ENCODE measurements at places on chromosomes 6 and 20.

- H3K4me1 ChIP-seq, result no peaks in the 10 kb centered on the region
- H3K4me3 ChIP-seq, result no peak overlapping the region
- DNase-seq, result no peak
- H3K36me3 ChIP-seq, result no peaks in the 10 kb centered on the region
These were observed 19.3 kb upstream of the SEC63 start for GRCh38 chr6:107977283-107977682.

DNA sequence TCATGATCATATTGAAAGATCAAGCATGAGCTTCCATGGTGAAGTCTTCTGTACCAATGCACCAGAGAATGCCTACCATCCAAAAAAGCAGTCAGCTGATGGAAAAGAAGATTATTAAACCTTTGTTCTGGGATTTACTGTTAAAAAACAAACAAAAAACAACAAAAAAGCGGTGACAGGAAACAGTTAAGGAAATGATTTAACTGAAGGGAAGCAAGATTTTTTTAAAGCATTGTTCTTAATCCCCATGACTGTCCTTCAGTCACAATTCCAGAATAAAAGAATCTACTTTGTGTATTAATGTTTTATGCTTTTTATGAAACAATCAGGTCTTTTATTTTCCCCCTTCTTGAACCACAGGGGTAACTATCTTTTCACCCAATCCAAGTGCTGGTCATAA, 23.9 kb downstream of the FAM162B start:
- H3K36me3 ChIP-seq, result peaks cover 17% of the 10 kb centered on the region
- no peak overlapping the region for H3K27ac ChIP-seq
- H3K27me3 ChIP-seq, result no peaks in the 10 kb centered on the region
- H3K4me1 ChIP-seq, result no peaks in the 10 kb centered on the region

DNA sequence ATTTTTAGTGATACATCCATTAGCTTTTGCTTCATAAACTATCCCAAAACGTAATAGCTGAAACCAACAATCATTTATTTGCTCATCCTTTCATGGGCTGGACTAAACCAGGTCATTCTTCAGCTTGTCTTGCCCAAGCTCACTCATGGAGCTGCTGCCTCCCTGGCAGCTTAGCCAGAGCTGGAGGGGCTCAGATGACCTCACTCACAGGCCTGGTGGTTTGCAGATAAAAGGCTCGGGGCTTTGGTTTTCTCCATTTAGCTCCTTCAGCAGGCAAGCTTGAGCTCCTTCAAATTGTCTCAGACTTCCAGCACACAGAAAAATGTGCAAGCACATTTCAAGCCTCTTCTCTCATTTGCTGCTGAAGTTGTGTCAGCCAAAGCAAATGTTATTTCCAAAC, 139.1 kb downstream of the BTBD3 start:
- DNase-seq, result no peak
- H3K27ac ChIP-seq, result no peak overlapping the region
- no peak overlapping the region for H3K4me3 ChIP-seq
- H3K36me3 ChIP-seq, result no peaks in the 10 kb centered on the region

- H3K4me3 ChIP-seq, result no peak overlapping the region
- DNase-seq, result no peak
These were observed 17.5 kb downstream of the NRN1 start for GRCh38 chr6:5989141-5989723.

- no peak overlapping the region for H3K27ac ChIP-seq
- no peaks in the 10 kb centered on the region for H3K27me3 ChIP-seq
- no peaks in the 10 kb centered on the region for H3K4me1 ChIP-seq
- H3K4me3 ChIP-seq, result no peak overlapping the region
- DNase-seq, result no peak
These were observed 930.0 kb upstream of the SLC35B3 start for GRCh38 chr6:9365378-9365777.

DNA sequence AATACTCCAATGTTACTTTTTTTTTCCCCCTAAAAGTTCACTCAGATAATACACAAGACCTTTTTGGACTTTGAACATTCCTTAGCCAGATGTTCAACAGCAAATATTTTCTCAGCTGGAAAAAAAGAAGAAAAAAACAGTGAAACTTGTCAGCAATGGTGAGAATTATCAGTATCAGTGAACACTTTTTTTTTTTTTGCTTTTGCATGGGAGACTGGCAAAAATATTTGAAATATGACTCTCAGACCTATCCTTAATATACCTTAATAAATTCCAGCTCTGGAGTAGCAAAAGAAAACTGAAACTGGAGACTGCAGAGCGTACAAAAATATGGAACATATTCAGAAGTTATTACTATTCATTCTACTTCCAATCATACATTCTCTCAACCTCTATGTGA, 92.3 kb downstream of the RFPL4B start:
- H3K36me3 ChIP-seq, result no peaks in the 10 kb centered on the region
- H3K27ac ChIP-seq, result no peak overlapping the region
- no peak for DNase-seq
- H3K4me3 ChIP-seq, result no peak overlapping the region
- H3K27me3 ChIP-seq, result no peaks in the 10 kb centered on the region

- H3K27me3 ChIP-seq, result no peaks in the 10 kb centered on the region
- H3K36me3 ChIP-seq, result peaks cover 11% of the 10 kb centered on the region
- H3K4me1 ChIP-seq, result peaks cover 3% of the 10 kb centered on the region
- no peak overlapping the region for H3K4me3 ChIP-seq
- DNase-seq, result no peak
These were observed 5.2 kb downstream of the OR11A1 start for GRCh38 chr6:29451471-29452193.

- peaks cover 9% of the 10 kb centered on the region for H3K4me1 ChIP-seq
- H3K4me3 ChIP-seq, result no peak overlapping the region
- DNase-seq, result no peak
- H3K27me3 ChIP-seq, result no peaks in the 10 kb centered on the region
These were observed 503.7 kb downstream of the KIF16B start for GRCh38 chr20:16069389-16070010.

- no peaks in the 10 kb centered on the region for H3K4me1 ChIP-seq
- H3K36me3 ChIP-seq, result no peaks in the 10 kb centered on the region
- no peak overlapping the region for H3K27ac ChIP-seq
- H3K27me3 ChIP-seq, result no peaks in the 10 kb centered on the region
- no peak for DNase-seq
These were observed 88.7 kb downstream of the BMP7 start for GRCh38 chr20:57177636-57178280.

GRCh38 chr6:62324834-62325233, 38.8 kb upstream of the KHDRBS2 start:
- no peaks in the 10 kb centered on the region for H3K36me3 ChIP-seq
- no peaks in the 10 kb centered on the region for H3K4me1 ChIP-seq
- no peak overlapping the region for H3K4me3 ChIP-seq

DNA sequence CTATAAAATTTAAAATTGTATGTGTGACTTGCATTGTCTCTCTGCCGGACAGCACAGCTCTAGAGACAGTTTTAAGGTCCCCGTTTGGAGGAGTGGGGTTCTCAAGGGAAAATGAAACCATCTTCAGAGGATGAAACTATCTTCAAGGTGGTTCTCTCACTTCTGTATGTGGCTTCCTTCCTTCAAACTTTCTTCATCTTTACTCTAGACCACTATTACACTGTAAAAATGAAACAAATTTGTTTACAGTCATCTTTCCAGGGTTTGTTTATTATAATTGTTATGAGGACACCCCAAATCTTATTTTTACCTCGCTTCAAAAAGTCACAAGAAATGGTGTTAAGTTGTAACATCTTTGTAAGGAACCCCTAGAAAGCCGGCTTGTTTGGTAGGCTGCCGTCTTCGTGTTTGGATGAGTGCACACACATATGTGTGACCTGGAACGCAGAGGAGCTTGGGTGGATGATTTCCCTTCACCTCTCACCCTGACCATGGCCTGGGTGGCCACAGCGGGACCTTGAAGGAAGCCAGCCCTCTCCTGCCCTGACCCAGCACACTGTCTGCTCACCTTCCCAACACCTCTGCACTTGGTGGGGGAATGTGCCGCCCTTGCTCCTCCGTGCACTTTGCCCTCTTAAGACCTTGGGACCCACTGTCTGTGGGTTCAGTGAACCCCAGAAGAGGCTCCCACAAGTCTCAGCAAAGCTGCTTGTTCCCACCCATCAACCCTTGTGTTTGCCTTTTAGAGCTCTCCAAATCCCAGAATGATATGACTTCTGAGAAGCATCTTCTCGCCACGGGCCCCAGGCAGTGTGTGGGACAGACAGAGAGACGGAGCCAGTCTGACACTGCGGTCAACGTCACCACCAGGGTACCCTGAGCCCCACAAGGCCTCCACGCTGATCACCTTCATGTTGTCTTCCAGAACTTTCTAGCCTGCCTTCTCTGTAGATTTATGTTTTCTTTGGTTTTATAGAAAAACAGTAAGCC, 67.8 kb downstream of the SYTL3 start:
- H3K4me1 ChIP-seq, result no peaks in the 10 kb centered on the region
- H3K4me3 ChIP-seq, result no peak overlapping the region
- H3K27me3 ChIP-seq, result no peaks in the 10 kb centered on the region
- H3K36me3 ChIP-seq, result no peaks in the 10 kb centered on the region

- no peak overlapping the region for H3K27ac ChIP-seq
- peaks cover 6% of the 10 kb centered on the region for H3K4me1 ChIP-seq
- no peaks in the 10 kb centered on the region for H3K27me3 ChIP-seq
These were observed 356.8 kb downstream of the BTBD9 start for GRCh38 chr6:38282911-38283310.

DNA sequence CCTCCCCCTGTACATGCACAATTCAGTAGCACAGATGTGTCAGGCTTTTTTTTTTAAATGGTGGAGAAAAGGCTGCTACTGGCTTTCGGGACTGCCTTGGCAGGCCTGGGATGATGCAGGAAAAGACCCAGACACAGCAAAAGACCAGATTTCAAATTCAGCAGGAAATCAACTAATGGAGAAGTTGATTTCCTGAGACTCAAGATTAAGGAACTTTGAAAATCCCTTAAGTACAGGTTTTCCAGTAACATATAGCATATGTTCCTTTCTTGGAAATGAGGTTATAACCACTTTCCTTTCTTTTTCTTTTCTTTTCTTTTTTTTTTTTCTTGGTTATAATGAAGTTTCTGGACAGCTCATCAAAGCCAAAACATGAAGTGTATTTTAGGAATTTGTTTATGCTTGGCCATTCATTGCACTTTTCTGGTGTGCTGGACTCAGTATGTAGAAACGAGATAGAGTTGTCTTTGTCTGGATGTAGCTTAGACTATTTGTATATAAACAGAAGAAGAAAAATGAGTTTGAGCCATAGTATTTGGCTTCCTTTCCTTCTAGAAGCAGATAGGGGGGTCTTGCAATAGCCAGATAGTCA, 119.4 kb downstream of the SASH1 start:
- no peak overlapping the region for H3K4me3 ChIP-seq
- H3K27me3 ChIP-seq, result no peaks in the 10 kb centered on the region
- H3K36me3 ChIP-seq, result no peaks in the 10 kb centered on the region
- no peaks in the 10 kb centered on the region for H3K4me1 ChIP-seq

DNA sequence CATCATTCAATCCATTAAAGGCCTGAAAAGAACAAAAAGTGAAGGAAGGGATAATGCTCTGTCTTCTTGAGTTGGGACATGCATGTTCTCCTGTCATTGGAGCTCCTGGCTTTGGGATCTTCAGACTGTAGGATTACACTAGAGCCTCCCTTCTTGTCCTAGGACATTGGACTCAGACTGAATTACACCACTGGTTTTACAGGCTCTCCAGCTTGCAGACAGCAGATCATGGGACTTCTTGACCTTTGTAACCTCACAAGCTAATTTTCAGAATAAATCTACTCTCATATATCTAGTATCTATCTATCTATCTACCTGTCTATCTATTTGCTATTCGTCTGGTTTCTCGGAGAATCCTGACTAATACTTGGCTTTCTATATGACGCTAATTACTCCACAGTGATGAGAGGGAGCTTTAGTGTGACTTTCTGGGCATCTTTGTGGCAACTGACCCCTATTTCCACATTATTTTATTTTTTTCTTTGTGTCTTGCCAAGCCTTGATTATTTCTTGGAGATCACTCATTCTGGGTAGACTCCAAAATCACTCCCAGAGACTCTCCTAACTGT, 151.9 kb upstream of the ZNF184 start:
- H3K4me3 ChIP-seq, result no peak overlapping the region
- H3K27me3 ChIP-seq, result no peaks in the 10 kb centered on the region
- H3K4me1 ChIP-seq, result no peaks in the 10 kb centered on the region
- no peaks in the 10 kb centered on the region for H3K36me3 ChIP-seq

DNA sequence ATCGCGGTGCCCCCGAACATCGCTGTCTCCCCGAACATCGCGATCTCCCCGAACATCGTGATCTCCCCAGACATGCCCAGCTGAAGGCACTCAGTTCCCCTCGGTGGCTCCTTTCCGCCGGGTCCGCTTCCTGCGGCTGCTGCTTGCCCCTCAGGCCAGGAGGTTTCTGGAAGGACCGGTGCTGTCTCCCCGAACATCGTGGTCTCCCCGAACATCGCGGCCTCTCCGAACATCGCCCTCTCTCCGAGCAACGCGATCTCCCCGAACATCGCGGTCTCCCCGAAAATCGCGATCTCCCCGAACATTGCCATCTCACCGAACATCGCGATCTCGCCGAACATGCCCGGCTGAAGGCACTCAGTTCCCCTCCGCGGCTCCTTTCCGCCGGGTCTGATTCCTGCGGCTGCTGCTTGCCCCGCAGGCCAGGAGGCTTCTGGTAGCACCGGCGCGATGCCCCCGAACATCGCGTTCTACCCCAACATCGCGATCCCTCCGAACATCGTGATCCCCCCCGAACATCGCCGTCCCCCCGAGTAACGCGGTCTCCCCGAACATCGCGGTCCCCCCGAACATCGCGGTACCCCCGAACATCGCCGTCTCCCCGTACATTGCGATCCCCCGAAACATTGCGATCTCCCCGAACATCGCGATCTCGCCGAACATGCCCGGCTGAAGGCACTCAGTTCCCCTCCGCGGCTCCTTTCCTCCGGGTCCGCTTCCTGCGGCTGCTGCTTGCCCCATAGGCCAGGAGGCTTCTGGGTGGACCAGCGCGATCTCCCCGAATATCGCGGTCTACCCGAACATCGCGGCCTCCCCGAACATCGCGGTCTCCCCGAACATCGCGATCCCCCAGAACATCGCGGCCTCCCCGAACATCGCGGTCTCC, 808 bp downstream of the ULBP1 start:
- peaks cover 54% of the 10 kb centered on the region for H3K27me3 ChIP-seq
- DNase-seq, result peak; percentile 50
- H3K4me3 ChIP-seq, result peak overlapping the region; percentile 85
- H3K36me3 ChIP-seq, result no peaks in the 10 kb centered on the region
- no peak overlapping the region for H3K27ac ChIP-seq
- 0 out of 2 replicates have a peak, but pooled peaks cover 2% of the 10 kb centered on the region for H3K4me1 ChIP-seq

DNA sequence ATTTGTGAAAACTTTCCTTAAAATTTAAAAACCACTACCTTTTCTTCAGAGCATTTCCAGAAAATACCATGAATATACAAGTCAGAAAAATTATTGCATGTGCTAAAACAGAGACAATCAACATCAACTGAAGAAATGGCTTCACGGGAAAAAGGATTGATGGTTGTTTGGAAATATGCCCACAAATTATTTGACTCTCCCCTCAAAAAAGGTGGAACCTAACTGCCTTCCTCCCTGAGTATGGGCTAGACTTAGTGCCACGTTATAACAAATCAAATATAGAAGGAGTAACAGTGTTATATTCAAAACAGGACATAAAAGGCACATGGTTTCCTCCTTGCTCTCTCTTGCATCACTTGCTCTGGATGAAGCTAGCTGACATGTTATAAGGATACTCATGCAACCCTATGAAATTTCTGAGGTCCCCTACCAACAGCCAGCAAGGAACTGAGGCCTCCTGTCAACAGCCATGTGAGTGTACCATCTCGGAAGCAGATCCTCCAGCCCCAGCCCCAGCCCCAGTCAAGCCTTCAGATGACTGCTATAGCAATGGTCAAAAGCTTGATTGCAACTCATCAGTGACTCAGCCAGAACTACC, 8.4 kb downstream of the BTBD9 start:
- no peaks in the 10 kb centered on the region for H3K36me3 ChIP-seq
- no peak overlapping the region for H3K4me3 ChIP-seq
- H3K27me3 ChIP-seq, result no peaks in the 10 kb centered on the region
- no peak for DNase-seq

GRCh38 chr6:161257793-161258457, 15.9 kb downstream of the AGPAT4 start:
- no peak overlapping the region for H3K4me3 ChIP-seq
- no peaks in the 10 kb centered on the region for H3K4me1 ChIP-seq
- DNase-seq, result no peak
